ENCODE measurements at places on chromosomes 1 and 21. TPM values are rescaled to one million over a fixed set of nuclear protein-coding genes. Genes with fewer than 3 reads are reported as not detected.

GRCh38 chr1:7117399-7118281, 332.4 kb downstream of the CAMTA1 start:
- H3K4me1 ChIP-seq = no peaks in the 10 kb centered on the region
- H3K36me3 ChIP-seq = no peaks in the 10 kb centered on the region
- no peak for DNase-seq
- H3K27me3 ChIP-seq = no peaks in the 10 kb centered on the region
- H3K27ac ChIP-seq = no peak overlapping the region
- H3K4me3 ChIP-seq = no peak overlapping the region

GRCh38 chr1:89632657-89633247, at the start of gene LRRC8C:
LRRC8C (plus strand) TSS chr1:89633120; CDS start chr1:89686474, 53,354 bp downstream.
- peak within 1 kb of the TSS; percentile 95 for H3K27ac ChIP-seq
- peak within 1 kb of the TSS; percentile 85 for H3K4me3 ChIP-seq
- peak; percentile 99 for DNase-seq
- peaks cover 82% of the 10 kb centered on the region for H3K4me1 ChIP-seq
- no peaks in the 10 kb centered on the region for H3K36me3 ChIP-seq
- no peaks in the 10 kb centered on the region for H3K27me3 ChIP-seq

DNA sequence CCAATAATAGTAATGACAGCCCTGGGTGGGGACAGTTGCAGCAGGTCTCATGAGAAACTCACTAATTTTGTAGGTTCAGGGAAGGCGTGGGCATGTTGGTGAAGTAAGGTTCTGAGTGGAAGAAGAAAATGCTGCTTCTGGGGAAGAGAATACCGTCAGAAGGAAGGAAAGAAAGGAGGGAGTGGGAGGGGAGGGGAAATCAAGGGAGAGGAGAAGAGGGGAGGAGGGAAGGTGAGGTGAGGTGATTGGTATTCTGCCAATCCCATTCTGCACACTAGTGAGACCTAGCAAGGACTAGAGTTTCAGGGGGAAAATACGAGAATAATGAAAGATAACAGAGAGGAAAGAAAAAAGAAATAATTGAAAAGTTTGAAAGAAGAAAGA, 32.4 kb upstream of the MGST3 start:
- peak overlapping the region; percentile 49 for H3K4me3 ChIP-seq
- no peak for DNase-seq
- no peaks in the 10 kb centered on the region for H3K36me3 ChIP-seq
- H3K27ac ChIP-seq = peak overlapping the region; percentile 51
- peaks cover 8% of the 10 kb centered on the region for H3K4me1 ChIP-seq

DNA sequence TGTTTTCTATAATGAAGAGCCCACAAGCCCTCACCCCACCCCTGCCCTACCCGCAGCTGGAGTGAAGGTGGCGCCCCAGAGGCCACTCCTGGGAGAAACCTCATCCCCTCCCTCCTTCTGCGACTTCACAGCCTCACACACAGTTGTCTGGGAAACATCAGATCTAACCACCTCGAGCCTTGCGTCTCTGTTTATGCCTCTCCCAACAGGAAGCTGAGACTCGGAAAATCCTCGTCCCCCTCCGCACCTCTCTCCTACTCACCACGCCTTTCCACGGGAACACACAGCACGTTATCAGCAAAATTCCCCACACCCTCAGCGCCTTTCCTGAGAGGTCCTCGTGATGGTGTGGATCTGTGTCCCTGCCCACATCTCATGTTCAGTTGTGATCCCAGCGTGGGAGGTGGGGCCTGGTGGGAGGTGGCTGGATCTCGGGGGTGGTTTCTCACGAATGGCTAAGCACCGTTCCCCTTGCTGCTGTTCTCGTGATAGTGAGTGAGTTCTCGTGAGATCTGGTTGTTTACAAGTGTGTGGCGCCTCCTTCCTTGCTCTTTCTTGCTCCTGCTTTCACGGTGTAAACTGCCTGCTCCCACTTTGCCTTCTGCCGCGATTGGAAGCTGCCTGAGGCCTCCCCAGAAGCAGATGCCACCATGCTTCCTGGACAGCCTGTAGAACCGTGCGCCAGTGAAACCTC, 190.6 kb downstream of the KIF26B start:
- no peaks in the 10 kb centered on the region for H3K4me1 ChIP-seq
- no peaks in the 10 kb centered on the region for H3K27me3 ChIP-seq
- peak; percentile 37 for DNase-seq
- no peak overlapping the region for H3K4me3 ChIP-seq
- H3K27ac ChIP-seq = no peak overlapping the region

DNA sequence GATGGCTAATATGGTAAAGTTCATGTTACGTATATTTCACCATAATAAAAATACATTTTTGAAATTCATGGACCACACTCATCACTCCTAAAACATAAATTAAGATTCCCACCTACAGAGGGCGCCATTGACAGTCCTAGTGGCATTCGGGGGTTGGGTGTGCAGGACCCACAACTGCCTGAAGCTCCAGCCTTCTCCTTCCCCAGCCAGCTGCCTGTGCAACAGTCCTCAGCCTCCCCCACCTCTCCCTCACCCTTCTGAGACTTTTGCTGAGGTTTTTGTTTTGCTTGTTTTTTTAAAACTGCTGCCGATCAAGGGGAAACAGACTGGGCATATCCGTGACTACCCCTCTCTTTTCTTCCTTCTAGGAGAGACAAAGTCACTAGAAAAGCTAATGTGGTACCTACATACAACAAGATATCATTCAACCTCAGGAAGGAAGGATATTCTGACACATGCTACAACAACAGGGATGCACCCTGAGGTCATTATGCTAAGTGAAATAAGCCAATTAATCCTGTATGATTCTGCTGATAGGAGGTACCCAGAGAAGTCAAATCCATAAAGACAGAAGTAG, 9.2 kb upstream of the EVA1C start:
- peaks cover 23% of the 10 kb centered on the region for H3K4me1 ChIP-seq
- H3K27ac ChIP-seq = no peak overlapping the region
- no peak for DNase-seq
- no peak overlapping the region for H3K4me3 ChIP-seq

- no peaks in the 10 kb centered on the region for H3K36me3 ChIP-seq
- no peak for DNase-seq
- no peak overlapping the region for H3K4me3 ChIP-seq
Measured at GRCh38 chr1:53765657-53766056, 26.7 kb upstream of the GLIS1 start.

DNA sequence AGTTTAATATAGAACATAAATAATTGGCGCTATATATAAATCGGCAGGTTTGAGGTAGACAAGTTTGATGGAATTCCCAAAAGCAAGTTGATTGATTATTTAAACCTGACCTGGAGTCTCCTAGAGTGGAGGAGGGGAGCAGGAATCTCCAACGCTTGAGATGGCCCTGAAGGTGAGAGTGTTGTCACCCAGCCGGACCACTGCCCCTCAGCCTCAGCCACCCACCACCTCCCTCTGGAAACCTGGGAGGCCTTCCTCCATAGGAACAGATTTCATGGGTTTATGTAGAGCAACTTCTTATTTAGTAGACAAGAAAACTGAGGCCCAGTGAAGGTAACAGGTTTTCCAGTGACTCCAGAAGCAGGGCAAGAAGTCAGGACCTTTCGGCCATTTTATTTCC, 389.5 kb downstream of the KIF26B start:
- no peak overlapping the region for H3K27ac ChIP-seq
- no peak overlapping the region for H3K4me3 ChIP-seq
- H3K36me3 ChIP-seq = no peaks in the 10 kb centered on the region
- no peak for DNase-seq

DNA sequence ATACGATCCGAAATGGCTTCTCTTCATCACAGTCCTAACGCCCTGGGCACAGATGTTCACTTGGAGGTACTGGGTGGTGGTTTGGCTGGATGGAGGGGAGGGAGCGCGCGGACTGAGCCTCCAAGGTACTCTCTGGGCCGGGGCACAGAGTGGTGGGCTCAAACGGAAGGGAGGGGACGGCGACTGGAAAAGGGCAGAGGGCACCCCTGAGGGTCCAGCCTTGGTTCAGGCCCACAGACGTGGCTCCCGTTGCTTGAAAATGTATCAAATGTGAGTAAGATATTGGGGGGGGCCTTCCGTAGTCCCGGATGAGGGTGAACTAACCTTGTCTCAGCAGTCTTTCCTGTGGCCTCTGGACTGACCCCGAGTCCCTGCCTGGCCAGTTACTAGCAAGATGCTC, 463 bp downstream of the IL12RB2 start:
- H3K4me1 ChIP-seq = peaks cover 11% of the 10 kb centered on the region
- H3K27me3 ChIP-seq = peaks cover 31% of the 10 kb centered on the region
- no peak for DNase-seq
- H3K36me3 ChIP-seq = no peaks in the 10 kb centered on the region

DNA sequence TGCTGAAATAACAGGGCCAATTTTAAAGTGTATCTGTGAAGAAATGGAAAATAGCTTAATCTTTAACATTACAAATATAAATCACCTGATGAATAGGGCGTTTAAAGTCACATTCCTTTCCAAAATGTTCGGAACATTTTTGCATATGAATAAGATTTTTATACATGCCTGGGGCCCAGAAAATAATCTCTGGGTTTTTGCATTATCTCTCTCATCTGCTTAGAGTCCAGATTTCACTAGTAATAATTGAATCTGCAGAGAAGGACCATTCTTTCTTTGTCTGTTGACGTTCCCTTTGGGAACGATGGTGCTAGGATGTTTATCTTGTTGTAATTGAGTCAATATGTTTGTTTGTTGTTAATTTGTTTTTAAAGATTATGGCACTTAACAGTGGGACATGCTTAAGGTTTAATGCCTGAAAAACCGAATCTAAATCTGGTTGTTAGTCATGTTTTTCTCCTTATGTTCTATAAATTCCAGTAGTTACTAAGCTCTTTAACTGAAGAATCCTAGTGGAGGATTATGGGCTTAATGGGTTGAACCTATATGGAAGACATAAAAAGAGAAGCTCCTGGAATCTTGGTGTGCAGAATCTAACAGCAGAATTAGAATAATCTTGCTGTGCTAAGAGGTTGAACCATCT, 140.6 kb downstream of the VPS13D start:
- DNase-seq = no peak
- peaks cover under 1% of the 10 kb centered on the region for H3K4me1 ChIP-seq
- H3K27ac ChIP-seq = no peak overlapping the region

DNA sequence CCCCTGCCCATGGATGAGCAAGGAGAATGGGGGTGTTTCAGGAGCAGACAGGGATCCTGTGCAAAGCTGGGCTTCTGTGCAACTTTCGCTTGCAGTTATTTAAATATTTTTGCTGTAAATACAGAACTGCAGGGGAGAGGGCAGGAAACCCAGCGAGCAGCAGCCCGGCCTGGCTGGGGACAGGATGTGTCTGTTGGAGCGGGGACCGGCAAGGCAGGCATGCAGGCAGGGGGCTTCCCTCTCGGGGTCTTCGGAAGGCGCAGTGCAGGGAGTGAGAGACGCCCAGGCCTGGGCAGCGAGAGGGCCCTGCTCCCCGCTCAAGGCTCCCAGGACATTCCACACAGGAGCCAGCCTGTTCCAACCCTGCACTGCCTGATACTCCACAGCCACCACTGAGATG, 1.7 kb upstream of the AIRE start:
- H3K27ac ChIP-seq = no peak overlapping the region
- no peaks in the 10 kb centered on the region for H3K36me3 ChIP-seq
- peaks cover 32% of the 10 kb centered on the region for H3K27me3 ChIP-seq
- DNase-seq = peak; percentile 71
- H3K4me1 ChIP-seq = no peaks in the 10 kb centered on the region

- no peaks in the 10 kb centered on the region for H3K36me3 ChIP-seq
- H3K4me3 ChIP-seq = no peak overlapping the region
- H3K4me1 ChIP-seq = no peaks in the 10 kb centered on the region
Measured at GRCh38 chr1:14265495-14265894, 333.0 kb upstream of the KAZN start.

DNA sequence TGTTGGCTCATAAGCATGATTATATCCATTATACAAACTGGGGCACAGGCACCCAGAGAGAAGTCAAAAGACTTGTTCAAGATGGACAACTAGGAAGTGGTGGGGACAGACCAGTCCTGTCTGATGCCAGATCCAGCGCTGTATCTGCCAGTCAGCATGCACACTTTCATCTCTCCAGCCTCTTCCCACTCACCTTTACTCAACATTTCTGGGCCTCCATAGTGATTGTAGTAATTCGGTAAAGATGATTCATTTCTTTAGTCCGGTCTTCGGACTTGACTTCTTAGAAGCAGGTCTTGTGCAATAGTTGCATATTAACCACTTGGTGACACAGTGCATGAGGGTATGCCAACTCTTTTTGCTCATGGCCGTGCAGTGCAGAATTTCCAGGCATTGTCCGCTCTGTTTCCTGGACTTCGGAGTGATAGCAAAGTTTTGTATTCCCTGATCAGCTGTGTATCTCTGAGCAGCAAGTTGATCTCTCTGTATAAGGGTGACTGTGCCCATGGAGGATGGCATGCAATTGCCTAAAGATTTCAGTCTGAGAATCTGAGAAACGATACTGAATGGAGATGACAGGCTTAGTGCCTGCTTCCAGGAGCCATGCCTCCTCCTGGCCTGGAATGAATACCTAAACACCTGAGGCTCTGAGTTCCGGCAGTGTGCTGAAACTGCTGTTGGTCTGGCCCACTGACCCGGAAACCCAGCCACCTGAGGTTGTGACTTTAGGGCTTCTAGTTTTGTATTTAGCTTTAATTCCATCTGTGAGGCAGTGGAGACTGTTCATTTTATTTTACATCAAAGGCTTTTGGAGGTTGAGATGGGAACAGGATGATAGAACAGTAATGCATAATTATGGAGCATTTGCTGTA, 39.0 kb downstream of the GALNT2 start:
- no peaks in the 10 kb centered on the region for H3K27me3 ChIP-seq
- no peak overlapping the region for H3K4me3 ChIP-seq
- H3K27ac ChIP-seq = no peak overlapping the region
- peaks cover 78% of the 10 kb centered on the region for H3K4me1 ChIP-seq
- no peaks in the 10 kb centered on the region for H3K36me3 ChIP-seq

DNA sequence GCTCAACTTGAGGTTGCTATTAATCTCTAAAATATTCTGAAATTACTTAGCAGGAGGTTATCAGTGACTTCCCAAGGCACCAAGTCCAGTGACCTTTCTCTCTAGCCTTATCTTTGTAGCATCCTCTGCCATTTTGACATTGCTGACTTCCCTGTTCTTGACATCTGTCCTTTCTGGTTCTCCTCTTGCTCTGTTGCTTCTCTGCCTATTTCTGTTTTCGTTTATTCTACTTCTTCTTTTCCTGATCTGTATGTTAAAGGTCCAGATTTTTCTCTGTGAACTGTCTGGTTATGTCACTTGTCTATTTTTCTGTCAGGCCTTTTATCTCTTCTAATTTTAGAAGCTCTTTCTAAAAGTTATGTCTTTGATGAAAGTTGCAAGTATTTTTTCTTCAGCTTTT, 178.8 kb downstream of the VPS13D start:
- H3K4me1 ChIP-seq = peaks cover 33% of the 10 kb centered on the region
- no peaks in the 10 kb centered on the region for H3K27me3 ChIP-seq
- H3K36me3 ChIP-seq = peaks cover 25% of the 10 kb centered on the region
- no peak overlapping the region for H3K27ac ChIP-seq
- DNase-seq = no peak

POLR3GL gene
- total RNA-seq = 31.1 TPM

FOXD2 gene
- total RNA-seq = 0.92 TPM

FCRL5 gene
- 82.9 TPM for total RNA-seq

OR2L13 gene
- total RNA-seq = 0.23 TPM

ST6GALNAC5 gene
- 1.6 TPM for total RNA-seq

CHIA gene
- total RNA-seq = not detected

MXRA8 gene
- total RNA-seq = 49.3 TPM

OBSCN gene
- total RNA-seq = 52.1 TPM
